ENCODE measurements at places on chromosomes 5 and 9.

GRCh38 chr5:146447734-146448380 lies 724 bp downstream of the TCERG1 start:
- no peak for DNase-seq

GRCh38 chr9:75358846-75359245 lies 270.5 kb downstream of the OSTF1 start:
- DNase-seq: no peak

- DNase-seq: no peak
Observed at GRCh38 chr9:131585375-131585774, 40.1 kb downstream of the PRRT1B start.

GRCh38 chr9:10048994-10049393 lies 563.8 kb downstream of the PTPRD start:
- DNase-seq: no peak

- DNase-seq: no peak
Observed at GRCh38 chr9:133505901-133506652, 18.7 kb downstream of the MYMK start.

DNA sequence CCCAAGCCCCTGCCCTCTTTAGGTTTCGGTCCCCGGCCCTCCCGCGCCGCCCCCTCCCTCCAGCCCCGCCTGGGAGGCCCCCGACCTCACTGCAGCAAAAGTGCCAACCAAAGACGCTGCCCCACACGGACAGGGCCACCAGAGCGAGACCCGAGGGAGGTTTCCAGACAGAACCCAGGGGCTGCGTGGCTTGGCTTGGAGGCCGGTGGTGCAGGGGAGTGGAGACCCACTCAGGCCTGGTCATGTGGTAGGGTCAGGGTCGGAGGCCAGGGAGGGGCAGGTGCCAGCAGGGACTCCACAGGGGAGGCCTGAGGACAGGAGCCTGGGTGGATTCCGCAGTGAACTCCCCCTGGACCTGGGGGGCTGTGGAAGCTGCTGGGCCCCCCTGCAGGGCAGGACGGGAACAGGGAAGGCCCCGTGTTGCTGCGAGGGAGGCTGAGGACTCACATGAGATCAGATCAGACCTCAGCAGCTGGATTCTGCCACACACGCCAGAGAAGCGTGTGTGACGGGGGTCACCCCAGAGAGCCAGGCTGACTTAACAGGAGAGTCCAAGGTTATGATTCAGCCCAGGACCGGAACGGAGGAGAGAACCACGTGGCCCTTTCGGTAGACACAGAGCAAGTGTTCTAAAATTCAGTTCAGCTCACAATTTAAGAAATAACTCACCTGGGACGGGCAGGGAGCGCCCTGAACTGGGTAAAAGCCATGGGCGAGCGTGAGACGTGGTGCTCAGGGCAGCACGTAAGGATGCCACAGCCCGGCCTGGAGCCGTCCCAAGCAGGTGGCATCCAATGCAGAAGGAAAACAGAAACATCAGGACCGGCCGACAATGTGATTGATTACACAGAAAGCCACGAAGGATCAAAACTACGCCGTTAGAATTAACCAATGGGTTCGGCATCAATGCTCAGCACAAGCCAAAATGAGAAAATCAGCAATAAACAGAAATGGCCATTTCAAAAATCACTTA lies 38.9 kb downstream of the EXD3 start:
- DNase-seq: peak; percentile 57
